ENCODE measurements at places on chromosomes 7 and 10.

- DNase-seq = no peak
Observed at GRCh38 chr7:127546313-127546712, 39.1 kb downstream of the GCC1 start.

GRCh38 chr7:121187222-121187621 lies 141.6 kb upstream of the WNT16 start:
- DNase-seq = no peak

- no peak for DNase-seq
Observed at GRCh38 chr7:153188630-153189029, 429.1 kb downstream of the ACTR3B start.

- peak; percentile 86 for DNase-seq
Observed at GRCh38 chr10:102229810-102230263, 3.7 kb downstream of the ELOVL3 start.

GRCh38 chr10:123043409-123043925 lies 34.7 kb downstream of the ACADSB start:
- DNase-seq = peak; percentile 82

DNA sequence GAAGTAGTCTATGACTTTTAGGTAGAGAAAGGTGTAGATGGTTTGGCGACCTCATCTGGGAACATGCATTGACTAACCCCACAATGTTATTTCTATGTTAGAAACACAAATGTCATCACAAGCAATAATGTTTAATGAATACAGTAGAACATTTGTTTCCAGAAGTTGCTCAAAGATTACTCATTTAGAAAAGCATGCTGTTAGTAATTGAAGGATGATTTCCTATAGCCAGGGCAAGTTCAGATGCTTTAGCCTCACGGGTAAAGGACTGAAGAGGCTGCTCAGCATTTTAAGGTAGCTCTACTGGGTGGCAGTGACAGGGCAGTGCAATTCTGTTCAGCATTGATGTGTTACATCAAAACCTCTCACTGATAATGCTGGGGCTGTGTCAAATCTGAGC lies 199.3 kb upstream of the FZD1 start:
- DNase-seq = no peak

- DNase-seq = peak; percentile 42
Observed at GRCh38 chr10:83954193-83954799, 185.0 kb upstream of the GHITM start.

DNA sequence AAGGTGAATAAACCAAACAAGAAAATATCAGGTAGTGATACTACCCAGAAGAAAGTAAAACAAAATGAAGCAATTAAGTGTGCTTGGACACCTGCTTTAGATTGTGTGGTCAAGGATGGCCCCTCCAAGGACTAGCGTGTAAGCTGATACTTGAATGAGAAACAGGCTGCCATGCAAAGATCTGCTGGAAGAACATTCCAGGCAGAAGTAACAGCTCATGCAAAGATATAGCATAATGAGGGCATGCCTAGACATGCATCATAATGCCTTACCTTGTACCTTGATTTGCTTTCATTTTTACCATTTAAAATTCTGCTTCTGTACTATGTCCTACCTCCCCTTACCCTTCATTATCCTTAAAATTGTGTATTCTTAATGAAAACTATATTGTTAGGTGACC lies 74.8 kb upstream of the HDAC9 start:
- no peak for DNase-seq

DNA sequence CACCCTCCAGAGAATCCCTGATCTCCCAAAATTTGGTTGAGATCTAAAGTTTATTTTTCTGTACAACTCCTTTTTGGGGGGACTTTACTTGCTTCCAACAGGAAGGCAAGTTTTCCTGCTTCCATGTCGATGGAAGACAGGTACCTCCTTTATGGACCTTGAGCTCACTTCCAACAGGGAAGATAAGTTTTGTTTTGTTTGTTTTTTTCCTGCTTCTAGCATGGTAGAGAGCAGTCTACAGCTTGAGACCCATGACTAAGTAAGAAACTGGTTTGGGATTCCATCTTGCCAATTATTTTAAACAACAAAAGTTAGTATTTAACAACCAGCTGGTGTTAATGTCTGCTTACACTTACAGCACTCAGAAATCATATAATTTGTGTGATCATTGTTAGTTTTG lies 74.4 kb downstream of the ST8SIA6 start:
- no peak for DNase-seq

DNA sequence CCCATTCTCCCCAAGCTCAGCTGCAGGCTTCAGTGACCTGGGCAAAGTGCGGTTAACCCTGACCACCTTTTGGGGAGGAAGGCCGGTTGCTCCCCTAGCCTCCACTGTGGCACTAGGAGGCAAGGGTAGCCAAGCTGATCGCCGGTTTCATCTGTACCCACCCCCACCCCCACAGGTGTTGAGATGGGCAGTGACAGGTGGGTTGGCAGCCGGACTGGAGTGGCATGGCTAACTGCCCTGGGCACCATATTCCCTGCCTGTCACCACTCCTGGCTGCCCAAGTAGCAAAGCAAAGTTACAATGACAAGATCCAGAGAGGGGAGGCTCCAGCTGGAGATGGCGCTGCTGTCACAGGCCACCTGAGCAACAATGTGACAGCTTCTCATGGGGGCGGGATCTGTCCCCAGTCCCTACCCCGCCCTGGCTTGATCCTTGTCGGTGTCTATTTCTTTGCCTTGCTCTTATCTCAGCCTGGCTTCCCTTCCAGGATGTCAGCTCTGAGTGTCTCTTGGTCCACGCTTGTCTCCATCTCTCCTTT lies 27.0 kb upstream of the BMS1 start:
- no peak for DNase-seq

- no peak for DNase-seq
Observed at GRCh38 chr10:96588060-96588554, 1.3 kb upstream of the TM9SF3 start.

GRCh38 chr10:125014086-125014830 lies 72.3 kb downstream of the ZRANB1 start:
- DNase-seq = no peak

DNA sequence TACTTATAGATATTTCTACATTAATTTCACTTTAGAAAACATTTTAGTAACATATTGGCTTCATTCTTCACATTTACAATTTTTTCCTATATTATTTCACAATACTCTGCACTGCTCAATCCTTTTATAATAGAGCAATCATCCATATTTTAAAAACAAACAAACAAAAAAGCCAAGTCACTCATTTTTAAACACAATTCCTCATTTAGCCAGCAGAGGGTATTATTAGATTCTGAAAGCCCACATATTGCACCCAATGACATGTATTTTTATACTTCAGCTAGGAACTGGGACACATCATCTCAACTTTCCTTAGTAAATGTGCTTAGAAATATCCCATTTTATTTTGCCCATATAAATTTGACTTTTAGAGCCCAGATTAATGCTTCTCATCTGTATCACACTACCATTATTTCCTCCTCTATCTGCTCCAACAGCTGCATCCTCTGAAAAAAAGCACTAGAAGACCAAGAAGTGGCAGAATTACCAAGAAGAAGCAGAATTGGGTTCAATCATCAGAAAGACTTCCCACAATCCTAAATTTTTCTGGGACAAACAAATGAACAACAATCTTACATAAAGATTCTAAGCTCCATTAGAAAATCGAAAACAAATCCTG lies 29.5 kb downstream of the CTNNA3 start:
- peak; percentile 22 for DNase-seq

DNA sequence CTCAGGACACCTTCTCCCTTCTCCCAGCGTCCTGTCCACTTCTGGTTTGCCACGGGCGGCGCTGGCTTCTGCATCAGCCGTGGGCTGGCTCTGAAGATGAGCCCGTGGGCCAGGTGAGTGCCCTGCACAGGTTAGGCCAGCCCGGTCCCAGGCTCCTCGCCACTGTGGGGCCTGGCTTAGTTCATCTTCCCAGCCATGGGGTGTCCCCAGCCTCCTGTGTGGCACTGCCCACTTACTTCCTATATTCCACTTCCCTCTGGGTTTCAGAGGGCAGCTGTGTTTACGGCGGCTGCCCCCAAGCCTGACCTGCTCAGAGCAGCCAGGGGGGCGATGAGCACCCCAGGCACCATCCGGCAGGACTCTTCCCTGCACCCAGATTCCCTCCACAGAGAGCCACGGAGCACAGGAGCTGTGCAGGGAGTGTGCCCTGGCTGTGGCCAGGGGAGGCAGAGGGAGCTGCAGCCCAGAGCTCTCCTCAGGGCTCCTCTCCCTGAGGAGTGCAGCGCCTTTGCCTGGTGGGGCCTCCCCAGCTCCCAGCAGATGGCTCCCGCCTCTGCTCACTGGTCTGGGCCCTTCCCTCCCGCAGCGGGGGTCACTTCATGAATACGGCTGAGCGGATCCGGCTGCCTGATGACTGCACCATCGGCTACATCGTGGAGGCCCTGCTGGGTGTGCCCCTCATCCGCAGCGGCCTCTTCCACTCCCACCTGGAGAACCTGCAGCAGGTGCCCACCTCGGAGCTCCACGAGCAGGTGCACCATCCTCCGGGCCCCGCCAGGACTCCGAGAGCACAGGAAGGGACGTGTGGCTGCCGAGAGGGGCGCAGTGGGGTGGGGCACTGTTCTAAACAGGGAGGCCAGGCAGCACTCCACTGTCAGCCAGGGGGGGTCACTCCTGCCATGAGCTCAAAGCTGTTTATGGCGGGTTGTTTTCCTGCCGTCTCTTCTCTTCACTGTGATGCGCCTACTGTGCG lies 6.4 kb downstream of the LFNG start:
- DNase-seq = no peak

DNA sequence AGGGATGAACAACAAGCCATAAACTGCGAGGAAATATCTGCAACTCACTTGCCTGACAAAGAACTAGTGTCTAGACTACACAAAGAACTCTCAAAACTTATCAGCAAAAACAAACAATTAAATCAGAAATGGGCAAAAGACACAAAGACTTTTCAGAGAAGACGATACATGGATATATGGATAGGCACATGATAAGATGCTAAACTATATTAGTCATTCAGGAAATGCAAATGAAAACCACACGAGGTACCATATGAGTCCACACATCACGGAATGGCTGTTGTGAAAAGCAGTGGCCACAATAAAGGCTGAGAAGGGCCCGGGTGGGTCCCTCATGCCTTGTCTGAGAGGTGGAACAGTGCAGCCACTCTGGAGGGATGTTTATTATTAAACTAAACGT lies 267.8 kb downstream of the WDR37 start:
- DNase-seq = no peak

- DNase-seq = peak; percentile 59
Observed at GRCh38 chr10:4656576-4657194, 169.3 kb upstream of the AKR1E2 start.

DNA sequence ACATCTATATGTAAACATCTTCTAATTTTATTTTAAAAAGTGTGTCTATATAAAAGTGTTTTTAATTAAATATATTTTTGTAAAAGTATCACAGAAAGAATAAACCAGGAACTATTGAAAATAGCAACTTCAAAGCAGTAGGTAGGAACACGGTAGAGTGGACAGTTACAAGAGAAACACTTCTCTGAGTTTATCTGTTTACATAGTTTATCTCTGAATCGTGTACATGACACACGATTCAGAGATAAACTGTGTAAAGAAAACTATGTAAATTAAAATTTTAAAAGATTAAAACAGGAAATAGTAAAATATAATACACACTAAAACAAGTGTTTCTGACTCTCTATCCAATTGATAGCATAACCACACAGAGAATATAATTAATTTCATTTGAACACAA lies 25.1 kb upstream of the FAM170B start:
- DNase-seq = no peak

DNA sequence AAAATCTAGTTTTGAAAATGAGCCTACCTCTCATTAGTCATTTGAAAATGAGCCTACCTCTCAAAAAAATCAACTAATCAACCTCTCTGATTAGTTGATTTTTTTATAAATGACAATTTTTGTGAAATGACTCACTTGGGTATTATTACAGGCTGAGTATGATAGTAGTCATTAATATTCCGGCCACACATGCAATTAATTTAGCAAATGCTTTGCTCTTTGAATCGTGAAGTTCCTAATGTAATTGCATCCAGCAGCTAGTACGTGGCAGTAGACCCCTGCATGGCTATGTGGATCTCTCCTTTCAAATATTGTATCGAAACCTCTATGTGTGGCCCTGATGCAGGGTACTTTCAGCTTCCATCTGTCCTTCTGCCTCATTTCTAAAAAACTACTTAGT lies 245.9 kb upstream of the PHYHIPL start:
- no peak for DNase-seq

DNA sequence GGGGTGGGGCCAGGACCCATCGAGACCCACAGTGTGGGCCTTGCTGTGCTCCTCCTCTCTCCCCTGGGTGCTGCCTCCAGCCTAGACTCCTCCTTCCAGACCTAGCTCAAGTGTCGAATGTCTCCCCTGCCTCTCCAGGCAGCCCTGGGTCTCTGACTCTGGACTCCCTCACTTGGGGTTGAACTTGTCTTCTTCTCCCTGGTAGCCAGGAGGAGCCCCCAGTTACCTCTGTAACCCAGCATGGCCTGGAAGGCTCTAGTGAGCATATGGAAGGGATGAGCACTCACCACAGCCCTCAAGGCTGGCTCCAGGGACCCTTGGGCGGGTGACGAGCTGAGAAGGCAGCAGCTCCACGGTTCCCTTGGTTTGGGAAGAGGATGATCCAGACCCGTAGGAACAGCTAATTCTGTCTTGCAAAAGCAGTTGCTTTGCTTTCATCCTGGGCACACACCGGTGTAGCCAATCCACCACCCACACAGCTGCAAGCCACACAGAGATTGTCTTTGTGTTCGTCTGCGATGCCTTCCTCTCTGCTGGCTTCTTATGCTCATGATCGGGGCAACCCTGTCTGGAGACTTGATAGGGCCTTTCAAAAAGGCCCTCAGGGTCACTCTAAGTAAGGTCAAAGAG lies 52.3 kb upstream of the ANTXRL start:
- DNase-seq = no peak

- peak; percentile 5 for DNase-seq
Observed at GRCh38 chr10:48803801-48804584, 119.3 kb downstream of the WDFY4 start.

DNA sequence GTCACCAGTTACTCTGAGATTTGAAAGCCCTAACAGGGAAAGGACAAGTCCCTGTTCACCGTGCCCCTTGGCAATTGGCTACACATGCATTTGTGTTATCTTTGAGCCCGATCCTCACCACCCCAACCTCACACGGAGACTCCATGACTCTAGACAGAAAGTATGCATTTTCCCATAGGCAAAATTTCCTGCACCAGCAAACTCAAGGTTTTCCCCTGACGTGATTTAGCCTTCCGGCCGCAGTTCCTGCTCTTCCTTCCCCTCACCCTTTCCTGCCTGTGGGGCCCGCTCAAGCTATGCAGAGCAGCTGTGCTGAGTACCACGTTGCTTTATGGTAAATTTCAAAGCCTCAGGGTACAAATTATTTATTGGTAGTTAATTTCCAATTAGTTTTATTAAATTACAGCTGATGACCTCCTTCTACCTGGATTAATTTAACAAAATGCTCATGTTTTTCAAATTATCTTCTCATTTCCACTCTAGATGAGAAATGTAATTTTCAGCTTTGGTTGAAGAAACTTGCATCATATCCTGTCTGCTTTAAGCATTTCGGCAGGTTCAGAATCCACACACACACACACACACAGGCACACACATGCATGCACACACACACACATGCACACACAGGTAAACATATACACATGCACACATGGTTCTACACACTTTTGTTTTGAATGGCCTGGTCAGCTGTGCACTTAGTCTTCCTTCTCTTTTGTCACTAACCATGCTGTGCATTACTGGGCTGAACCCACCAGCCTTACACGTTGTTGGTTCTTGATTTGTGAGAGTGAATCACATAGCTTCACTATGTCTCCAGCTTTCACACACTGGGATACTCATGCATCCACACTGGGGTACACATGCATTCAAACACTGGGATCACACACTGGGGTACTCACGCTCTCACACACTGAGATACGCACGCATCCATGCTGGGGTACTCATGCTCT lies 283.1 kb upstream of the PITRM1 start:
- peak; percentile 6 for DNase-seq
